Spinal cord (tissue), 10 donors: ENCODE measurements at places on chromosomes 3 and 15. TPM values are rescaled to one million over a fixed set of nuclear protein-coding genes. Genes with fewer than 3 reads are reported as not detected.
A peak's percentile ranks its signal among the peaks of the same experiment; 100 is the strongest.

DNA sequence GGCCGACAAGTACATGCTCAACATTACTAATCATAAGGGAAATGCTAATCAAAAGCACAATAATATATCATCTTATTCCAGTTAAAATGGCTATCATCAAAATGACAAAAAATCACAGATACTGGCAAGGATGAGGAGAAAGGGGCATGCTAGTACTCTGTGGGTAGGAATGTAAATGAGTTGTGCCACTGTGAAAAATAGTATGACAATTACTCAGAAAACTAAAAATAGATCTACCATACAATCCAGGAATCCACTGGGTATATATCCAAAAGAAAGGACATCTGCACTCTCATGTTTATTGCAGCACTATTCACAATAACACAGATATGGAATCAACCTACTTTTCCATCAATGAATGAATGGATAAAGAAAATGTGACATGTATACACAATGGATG is 1256.5 kb downstream of the SI start:
- no peak for DNase-seq

DNA sequence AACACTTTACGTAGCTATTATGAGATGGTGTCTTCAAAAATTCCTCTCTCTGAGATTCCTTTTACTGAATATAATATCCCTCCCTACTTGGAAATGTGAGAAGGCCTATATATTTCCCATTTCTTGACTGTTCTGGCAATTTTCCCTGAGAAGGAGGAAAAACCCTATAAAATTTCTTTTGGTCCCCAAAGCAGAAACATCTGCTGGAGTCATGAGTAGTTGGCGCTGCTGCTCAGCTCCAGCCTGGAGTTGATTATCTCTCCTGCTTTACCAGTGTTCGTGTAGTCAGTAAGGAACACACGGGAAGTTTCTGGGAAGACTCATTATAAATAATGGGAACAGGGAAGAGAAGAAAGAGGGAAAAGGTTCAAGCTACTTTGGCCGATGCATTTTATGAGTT is 680.1 kb downstream of the EPHA3 start:
- no peak for DNase-seq

- DNase-seq: peak; percentile 31
Measured at GRCh38 chr3:156149876-156150275, 29.5 kb downstream of the KCNAB1 start.

UACA gene
- 60.2 TPM for polyA plus RNA-seq

- no peak for DNase-seq
Measured at GRCh38 chr15:68774521-68775235, 46.0 kb downstream of the ANP32A start.
